ENCODE measurements at places on chromosomes 1 and 21.

- DNase-seq: no peak
Observed at GRCh38 chr1:5620418-5620817, 371.8 kb downstream of the NPHP4 start.

- DNase-seq: no peak
Observed at GRCh38 chr1:230858236-230858820, 10.0 kb downstream of the C1orf198 start.

DNA sequence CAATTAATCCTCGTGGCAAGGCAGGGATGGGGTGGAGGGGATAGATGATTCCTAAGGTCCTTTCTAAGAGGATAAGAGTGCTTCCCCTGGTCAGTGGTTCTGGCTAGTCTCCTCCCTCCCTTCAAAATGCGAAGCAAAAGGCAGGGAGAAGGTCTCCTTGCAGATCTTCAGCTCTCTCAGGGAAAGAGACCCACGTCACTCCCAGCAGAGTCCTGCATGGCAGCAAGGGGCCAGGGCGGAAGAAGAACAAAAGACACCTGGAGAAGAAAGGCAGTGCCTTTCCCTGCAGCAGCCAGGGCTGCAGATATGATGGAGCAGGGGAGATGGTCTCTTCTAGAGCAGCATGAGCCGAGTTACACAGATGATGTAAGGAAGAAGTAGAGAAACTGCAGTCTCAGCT lies 29.6 kb upstream of the SLAMF9 start:
- DNase-seq: no peak

DNA sequence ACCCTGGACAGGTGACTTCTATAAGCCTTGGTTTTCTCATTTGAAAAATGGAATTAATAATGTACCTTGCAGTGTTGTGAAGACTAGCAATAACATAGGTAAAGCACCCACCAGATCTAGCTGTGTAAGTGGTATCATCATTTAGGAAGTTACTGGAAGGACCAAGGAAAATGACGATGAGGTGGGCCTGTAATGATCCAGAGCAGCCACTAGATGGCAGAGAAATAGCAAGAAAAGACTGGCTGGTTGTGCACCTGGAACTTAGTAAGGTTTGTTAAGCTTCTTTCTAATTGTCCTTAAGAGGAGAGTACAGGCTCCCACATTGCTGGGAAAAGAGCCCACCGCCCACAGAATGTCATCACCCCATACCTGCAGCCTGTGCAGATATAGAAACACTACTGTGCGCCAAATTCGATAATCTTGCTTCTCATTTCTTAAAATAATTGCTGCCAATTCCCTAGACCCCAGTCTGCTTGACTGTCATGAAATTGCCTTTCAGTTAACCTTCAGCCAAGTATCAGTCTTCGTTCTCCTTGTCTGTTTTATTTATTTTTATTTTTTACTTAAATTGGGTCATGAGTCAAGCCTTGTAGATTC lies 37.2 kb downstream of the WNT4 start:
- no peak for DNase-seq

DNA sequence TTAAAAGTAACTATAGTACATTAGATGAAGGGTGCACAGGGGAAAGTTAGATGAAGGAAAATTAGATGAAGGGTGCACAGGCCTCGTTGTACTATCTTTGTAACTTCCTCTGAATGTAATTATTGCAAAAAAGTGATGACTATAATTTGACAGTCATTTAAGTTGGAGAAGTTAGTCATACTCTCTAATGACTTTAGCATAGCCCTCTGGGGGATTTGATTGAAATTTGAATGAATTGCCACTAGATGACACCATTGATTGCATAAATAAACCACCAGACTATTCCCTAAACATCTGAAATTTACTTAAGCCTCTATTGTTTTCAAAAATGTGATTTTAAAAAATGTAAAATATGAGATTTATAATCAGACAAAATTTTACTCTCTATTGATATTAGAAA lies 102.6 kb downstream of the TPR start:
- no peak for DNase-seq

DNA sequence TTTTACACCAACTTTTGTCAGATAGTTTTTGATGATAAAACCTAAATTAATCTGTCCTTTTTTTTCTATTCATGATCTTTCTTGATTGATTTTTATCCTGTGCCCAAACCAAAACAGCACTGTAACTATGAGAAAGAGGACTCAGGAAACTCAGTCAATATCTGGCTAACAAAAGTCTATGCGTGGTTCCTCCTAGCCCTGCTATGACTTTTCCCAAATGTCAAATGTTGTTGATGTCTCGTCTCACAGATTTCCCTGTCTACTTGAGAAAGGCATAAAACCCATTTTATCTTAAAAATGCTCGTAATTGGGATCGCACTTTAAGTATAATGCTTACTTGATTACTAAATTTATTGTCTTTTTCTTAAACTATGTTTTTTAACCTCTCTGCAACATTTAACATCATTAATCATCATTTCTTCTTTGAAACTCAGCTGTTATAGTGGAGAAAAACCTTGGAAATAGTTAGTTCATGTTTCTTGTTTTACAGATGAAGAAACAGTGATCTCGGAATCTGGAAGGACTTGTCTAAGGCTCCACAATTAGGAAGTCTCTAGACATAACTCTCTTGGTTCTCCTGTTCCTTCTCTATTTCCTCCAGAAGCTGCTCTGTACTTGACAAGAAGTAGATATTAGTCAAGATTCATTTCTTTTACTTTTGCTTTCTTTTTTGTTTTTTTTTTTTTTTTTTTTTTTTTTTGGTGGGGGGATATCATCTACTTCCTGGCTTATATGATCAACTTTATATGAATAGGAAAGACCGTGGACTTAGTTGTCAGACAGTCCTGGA lies 26.2 kb upstream of the PTPRC start:
- no peak for DNase-seq

DNA sequence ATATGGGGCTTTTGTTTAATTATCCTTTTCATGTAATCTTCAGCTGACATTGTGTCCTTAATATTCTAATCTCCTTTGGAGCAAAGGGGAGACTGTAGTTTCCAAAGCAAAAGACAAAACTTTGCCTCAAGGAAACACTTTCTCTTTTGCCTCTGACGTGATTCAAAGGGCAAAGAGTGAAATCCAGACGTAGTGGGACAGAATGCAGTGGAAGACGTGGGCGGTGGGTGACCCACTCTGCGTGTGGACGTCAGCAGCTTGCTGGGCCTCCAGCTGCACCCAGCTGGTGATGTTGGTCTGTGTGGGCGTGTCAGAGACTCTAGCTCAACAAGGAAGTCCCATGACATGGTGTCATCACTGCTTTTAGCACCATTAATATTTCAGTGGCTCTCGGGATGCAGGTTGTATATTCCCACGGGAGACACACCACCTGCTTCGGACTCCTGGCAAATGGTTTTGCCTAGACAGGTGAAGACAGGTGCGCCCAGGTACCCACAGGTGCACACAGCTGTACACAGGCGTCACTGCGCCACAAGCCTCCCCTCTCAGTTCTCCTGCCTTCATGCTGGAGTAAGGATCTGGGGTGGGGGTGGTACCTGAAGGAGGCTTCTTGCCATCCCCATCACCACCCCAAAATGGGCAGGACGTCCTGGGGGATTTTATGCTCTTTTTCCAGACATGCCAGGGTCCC lies 292.1 kb upstream of the VAMP3 start:
- no peak for DNase-seq

GRCh38 chr1:205914155-205914507 lies 29.1 kb downstream of the SLC26A9 start:
- DNase-seq: no peak

- no peak for DNase-seq
Observed at GRCh38 chr1:223870617-223871574, 25.1 kb upstream of the TP53BP2 start.

DNA sequence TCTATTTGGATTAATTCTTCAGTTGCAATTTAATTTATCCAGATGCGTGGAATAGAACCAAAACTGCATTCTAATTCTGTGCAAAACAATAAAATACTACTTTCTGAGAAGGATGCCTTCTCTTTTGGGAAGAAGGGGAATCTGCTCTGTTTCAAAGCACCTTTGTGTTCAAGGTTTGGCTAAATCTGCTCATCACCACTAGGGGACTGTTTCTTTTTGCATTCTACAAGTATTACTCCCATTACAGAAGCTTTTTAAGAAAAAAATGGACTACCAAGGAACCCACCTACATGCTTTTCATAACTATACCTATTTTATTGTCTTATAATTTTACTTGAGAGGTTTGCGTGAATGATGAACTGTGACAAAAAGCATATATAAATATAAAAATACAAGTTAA lies 18.2 kb downstream of the MRPS6 start:
- no peak for DNase-seq

- DNase-seq: no peak
Observed at GRCh38 chr1:22969304-22969709, 3.4 kb downstream of the LACTBL1 start.

DNA sequence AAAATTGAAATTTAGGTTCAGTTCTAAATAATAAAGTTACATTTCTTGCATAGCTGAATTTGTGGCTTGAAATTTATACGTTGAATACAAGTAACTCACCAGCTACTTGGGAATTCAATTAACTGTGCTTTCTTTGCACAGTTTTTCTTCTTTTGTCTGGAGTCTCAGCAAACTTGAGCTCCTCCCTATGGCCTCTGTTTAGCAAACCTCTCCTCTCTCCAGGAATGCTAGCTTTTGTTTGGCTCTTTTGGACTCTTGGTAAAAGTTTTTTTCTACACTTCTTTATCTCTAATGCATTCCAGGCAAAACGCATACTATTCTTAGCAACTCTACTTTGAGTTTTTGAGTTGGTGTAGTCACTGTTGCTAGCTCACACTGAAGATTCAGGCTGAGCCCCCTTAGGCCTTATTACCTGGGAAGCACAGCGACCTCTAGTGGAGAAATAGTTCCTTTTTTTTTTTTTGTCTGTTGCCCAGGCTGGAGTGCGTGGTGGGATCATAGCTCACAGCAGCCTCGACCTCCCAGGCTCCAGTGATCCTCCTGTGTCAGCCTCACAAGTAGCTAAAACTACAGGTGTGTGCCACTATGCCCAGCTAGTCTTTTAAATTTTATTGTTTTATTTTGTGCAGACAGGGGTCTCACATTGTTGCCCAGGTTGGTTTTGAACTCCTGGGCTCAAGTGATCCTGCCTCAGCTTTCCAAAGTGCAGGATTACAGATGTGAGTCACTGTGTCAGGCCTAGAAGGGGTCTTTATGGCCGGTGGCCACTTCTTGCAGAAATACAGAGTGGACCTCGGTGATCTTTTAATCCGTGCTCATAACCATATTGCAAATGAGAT lies 61.7 kb downstream of the CASQ2 start:
- DNase-seq: no peak

DNA sequence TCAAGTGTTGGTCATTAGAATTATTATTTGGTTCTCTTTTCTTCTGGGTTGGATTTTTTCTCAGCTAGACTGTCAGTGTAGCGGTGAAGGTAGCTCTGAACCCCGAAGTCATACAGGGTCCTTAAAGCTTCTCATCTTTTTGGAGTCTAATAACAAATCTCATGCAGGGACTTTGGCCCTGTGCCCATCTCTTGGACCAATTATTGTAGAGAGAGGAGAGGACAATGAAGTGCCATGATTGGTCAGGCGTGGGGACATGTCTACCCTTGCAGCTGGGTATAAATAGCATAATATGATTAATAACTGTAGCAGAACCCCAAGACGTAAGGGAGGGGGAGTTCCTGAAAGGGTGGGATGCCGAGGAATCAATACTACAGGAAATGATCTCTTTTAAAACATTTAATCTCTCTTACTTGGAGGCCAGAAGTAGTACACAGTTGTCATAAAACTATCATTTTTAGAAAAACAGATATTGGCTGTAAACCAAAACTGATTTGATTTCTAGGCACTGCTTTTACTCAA lies 8.8 kb downstream of the MAGI3 start:
- DNase-seq: no peak

GRCh38 chr1:46098027-46098712 lies 34.3 kb downstream of the PIK3R3 start:
- no peak for DNase-seq

GRCh38 chr1:77977989-77978292 lies 931 bp downstream of the FUBP1 start:
- DNase-seq: no peak

GRCh38 chr1:43405219-43405875 lies 15.6 kb downstream of the SZT2 start:
- no peak for DNase-seq

GRCh38 chr1:11109047-11109760 lies 9.5 kb upstream of the EXOSC10 start:
- no peak for DNase-seq

Data from activated CD4-positive, alpha-beta T cell treated with anti-CD3 and anti-CD28 coated beads, Interleukin-2, amount 50 U/mL, for 4 hours (primary cell).